A673 (cell line): ENCODE measurements at places on chromosomes 4 and X. TPM values are rescaled to one million over a fixed set of nuclear protein-coding genes. Genes with fewer than 3 reads are reported as not detected.

The CBLL2 gene
- not detected in 2 replicates for total RNA-seq

GRCh38 chr4:125283707-125284279 lies 31.0 kb upstream of the FAT4 start:
- DNase-seq, result peak; percentile 46

DNA sequence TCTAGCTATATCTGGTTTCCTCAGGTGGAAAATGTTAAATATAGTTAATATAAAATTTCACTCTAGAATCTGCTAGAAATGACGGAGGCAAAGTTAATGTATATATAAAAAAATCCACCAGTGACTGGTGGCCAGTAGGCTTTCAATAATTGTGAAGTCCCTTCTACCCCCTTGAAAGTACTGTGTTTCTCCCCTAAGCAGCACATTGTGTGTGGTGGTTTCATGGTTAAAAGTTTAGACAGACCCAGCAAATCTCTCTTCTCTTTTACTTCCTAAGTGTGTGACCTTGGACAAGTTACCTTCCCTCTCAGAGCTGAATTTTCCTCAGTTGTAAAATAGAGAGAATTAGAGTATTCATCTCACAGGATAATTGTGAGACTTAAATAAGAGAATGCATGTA lies 600 bp upstream of the HEPH start:
- DNase-seq, result no peak

The CYLC1 gene
- total RNA-seq, result not detected in 2 replicates

DNA sequence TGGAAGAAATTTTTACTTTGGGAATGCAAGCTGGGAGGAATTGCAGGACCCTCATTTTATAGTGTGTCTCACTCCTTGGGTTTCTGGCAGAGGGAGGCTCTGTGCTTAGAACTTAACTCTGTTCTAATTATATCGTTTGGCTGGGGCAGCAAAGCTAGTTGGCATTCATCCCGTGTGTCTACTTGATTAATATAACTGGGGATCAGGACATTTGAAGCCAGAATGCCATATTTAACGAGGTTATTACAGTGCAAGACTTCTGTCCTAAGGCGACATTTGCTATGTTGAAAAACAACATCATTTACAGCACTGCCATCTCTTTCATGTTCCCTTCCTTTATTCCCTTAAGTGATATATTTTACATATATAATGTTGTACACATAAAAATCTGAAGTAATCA lies 179.1 kb upstream of the TBC1D9 start:
- DNase-seq, result no peak

- no peak for DNase-seq
Observed at GRCh38 chrX:154351183-154352011, 23.0 kb downstream of the FLNA start.
